ENCODE measurements at places on chromosomes 3 and 15.
A peak's percentile ranks its signal among the peaks of the same experiment; 100 is the strongest.

DNA sequence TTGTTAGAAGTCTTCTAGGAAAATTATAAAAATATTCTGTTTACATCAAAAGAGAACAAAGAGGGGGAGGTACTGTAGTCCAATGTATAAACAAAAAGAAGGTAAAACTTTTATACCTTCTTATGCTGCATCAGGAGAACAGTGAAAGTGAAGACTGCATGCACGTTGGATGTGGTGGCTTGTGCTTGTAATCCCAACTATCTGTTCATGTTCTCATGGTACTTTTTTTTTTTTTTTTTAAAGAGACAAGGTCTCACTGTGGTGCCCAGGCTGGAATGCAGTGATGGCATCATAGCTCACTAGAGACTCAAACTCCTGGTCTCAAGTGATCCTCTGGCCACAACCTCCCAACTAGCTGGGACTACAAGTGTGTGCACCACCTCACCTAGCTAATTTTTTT, 4.2 kb downstream of the SEC62 start:
- DNase-seq, result no peak

- no peak for DNase-seq
These were observed 488.7 kb upstream of the TPRG1 start for GRCh38 chr3:188683032-188683521.

DNA sequence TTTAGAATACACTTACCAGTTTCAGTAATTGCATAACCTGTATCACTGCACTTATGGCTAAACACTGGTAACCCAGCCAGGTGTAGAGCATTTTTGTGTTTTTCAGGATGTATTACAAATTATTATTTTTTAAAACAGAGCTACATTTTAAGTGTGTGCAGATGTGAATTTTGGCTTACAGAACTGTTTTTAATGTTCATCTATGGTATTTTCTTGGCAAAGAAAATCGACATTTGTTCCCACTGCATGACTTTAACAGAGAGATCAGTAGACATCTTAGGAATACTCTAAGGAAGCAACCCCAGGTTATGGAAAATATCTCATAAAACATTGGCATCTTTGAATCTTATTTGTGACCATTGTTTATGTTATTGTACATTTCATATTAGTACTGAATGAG, 73.3 kb downstream of the ATP13A4 start:
- DNase-seq, result no peak

DNA sequence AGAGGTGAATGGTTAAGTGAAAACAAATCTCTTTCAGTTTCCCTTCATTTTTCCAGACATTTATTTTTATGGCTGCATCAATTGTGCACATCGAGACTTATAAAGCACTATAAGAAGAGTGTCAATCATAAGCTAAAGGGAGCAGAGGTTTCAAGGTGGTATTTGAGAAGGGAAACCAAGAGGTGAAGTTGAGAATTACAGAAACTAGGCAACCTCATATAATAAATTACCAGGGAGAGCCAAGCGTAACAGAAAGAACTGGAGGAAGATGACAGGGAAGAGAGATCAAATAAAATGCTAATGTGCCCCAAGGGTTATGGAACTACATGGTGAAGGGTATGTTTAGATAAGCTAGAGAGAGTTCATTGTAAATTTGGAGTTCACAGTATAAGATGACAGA, 6.3 kb upstream of the CCDC54 start:
- DNase-seq, result no peak

GRCh38 chr3:151107701-151108100, 22.2 kb downstream of the MED12L start:
- DNase-seq, result no peak

DNA sequence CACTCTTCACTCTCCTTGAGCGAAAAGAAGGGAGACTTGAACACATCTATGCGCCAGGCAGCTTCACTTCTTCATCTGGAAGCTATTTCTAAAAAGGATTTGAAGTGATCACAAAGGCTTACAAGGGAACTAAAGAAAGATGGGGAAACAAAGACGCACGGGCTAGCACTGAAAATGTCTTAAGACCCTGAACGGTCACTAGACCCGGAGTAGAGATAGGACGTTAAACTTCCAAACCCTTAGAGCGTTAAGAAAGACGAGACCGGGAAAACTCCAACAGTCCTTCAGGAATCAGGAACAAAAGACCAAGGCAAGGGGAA, 47.5 kb upstream of the EPHB3 start:
- no peak for DNase-seq

DNA sequence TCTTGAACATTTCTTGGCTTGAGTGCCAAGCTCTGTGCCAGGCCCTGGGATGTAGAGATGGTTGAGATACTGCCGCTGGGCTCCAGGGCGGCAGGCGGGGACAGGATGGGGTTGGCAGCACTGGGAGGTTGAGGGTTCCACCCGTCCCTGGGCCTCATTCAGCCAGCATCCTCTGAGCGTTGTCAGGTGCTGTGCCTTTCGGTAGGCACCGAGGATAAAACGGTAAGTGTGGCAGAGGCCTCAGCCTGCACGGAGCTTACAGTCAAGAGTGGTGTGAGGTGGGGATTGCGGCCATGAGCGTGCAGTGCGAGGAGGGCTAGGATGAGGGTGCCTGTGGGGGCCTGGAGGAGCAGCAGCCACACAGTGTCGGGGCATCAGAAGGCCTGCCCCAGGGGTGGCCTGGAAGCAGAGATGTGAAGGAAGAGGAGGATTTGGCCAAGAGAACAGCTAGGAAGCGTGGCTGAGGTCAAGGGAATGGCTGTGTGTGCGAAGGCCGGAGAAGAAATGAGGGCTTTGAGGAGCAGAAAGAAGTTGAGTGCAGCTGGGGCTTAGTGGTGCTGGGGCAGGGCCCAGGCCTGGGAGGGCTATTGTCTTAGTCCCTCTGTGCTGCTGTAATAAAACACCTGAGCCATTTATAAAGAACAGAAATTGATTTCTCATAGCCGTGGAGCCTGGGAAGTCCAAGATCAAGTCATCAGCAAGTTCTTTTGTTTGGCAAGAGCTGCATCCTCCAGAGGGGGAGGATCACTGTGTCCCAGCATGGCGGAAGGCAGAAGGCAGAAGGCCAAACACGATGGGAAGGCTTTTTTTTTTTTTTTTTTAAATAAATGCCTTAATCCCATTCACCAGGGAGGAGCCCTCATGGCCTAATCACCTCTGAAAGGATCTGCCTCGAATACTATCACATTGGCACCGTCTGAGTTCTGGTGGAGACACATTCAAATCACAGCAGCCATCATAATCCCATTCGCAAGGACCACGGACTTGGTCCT, 22.7 kb downstream of the CORO2B start:
- DNase-seq, result peak; percentile 46

- no peak for DNase-seq
These were observed 50.1 kb downstream of the P2RY1 start for GRCh38 chr3:152885076-152885475.

- DNase-seq, result no peak
These were observed 313.7 kb upstream of the COL8A1 start for GRCh38 chr3:99324636-99325203.

- no peak for DNase-seq
These were observed 205.6 kb downstream of the TBC1D2B start for GRCh38 chr15:77871852-77872371.

DNA sequence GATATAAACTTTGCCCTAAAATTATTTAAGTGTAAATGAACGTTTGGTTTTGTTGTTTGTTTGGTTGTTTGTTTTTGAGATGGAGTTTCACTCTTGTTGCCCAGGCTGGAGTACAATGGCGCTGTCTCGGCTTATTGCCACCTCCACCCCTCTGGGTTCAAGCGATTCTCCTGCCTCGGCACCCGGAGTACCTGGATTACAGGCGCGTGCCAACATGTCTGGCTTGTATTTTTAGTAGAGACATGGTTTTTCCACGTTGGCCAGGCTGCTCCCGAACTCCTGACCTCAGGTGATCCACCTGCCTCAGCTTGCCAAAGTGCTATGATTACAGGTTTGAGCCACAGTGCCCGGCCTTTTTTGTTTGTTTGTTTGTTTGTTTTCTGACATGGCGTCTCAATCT, 87.9 kb upstream of the CHD2 start:
- no peak for DNase-seq

- no peak for DNase-seq
These were observed 851.7 kb downstream of the PDCD6IP start for GRCh38 chr3:34650131-34650530.

DNA sequence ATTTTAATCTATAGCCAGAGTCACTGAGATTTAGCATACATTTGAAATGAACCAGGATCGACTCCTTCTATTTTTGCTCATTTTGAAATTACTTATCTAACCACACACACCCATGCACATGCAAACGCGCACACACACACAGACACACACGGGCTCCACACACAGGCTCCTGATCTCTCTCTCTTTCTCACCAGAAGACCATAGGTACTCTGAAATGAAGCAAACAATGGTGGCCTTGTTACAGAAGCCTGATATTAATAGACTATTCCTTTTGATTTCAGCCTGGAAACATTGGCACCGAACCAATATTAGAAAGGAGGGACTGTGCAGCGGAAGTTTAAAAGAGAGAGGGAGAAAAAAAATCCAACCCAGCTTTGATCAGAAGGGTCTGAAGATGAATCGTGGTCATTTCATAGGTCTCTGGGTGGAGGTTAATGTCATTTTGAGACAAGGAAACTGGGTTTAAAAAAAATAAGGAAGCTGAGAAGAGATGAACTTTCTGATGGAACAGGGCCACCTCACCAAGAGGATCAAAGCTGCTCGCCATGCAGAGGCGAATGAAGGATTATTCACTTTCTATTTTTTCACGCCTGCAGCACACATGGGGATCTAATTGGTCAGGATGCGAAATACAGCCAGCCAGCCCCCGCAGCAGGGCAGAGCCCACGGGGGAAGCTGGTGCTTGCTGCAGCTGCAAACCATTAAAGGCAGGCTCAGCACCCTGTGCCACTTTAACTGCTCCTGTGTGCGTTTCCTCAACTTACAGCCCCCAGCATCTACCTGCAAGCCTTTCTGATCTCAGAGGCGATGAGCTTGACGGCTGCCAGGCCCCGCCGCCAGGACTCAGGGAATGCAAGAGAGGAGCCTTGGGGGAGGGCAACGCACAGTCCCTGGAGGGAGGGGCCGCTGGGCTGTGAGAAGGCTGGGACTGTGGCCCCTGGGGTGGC, 88.8 kb downstream of the HES1 start:
- DNase-seq, result peak; percentile 50

DNA sequence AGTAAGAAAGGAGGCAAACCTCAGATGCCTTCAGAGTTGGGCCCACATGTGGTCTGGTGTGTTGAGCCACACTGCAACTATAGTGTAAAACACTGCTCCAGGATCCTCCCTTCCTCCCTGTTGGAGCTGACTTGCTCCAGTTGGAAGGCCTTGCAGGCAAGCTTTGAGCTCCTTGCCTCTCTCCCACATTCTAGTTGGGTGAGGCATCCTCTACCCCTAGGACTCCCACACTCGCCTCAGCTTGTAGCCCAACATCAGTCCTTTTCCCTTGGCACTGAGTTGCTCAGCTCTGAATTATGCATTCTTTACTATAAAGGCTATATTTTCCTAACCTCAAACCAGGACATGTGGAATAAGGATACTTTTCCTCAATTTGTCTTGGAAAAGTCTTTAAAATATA, 143.9 kb downstream of the NECTIN3 start:
- DNase-seq, result no peak

DNA sequence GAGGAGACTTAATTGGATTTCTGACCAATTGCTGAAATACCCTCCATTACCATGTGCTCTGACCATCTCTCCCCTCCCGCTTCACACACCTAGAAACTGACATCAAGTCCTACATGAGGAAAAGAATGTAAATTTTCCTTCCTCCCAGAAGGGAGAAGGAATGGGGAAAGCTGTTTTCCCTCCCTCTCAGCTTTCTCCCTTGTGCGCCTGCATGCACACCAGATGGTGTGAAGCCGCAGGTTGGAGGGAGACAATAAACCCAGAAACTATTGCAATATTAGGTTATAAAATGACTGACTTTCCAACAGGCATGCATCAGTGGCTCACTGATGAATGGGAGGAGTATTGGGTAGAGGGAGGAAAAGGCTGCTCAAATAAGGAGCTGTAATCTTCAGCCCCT, 50.9 kb downstream of the MB21D2 start:
- DNase-seq, result no peak

- DNase-seq, result no peak
These were observed 108.3 kb downstream of the TOP2B start for GRCh38 chr3:25556447-25556846.

GRCh38 chr15:99473981-99474906, 91.5 kb upstream of the MEF2A start:
- DNase-seq, result no peak

GRCh38 chr3:49754536-49754935, 30.8 kb upstream of the GMPPB start:
- DNase-seq, result no peak

- DNase-seq, result no peak
These were observed 408.6 kb downstream of the PDCD6IP start for GRCh38 chr3:34207002-34207401.

GRCh38 chr3:46090161-46090591, 62.9 kb upstream of the XCR1 start:
- no peak for DNase-seq

DNA sequence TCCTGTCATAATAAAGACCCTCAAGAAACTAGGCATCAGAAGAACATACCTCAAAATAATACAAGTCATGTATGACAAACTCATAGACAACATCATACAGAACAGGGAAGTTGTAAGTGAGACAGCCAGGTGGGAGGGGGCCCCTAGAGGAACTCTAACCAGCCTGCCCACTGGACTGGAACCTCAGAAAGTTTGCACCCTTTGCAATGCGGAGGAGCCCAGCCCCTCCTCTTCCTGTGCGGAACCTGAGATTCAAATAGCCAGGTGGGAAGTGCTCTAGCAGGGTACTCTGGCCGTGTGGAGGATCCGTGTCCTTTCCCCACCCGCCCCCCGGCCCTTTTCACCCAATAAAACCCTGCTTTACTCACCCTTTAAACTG, 387.0 kb upstream of the CBLB start:
- DNase-seq, result no peak
